Right lung (tissue), 10 donors: ENCODE measurements at places on chromosomes 5 and 9.

GRCh38 chr5:66538531-66538930 is 57.7 kb upstream of the MAST4 start:
- DNase-seq = no peak

DNA sequence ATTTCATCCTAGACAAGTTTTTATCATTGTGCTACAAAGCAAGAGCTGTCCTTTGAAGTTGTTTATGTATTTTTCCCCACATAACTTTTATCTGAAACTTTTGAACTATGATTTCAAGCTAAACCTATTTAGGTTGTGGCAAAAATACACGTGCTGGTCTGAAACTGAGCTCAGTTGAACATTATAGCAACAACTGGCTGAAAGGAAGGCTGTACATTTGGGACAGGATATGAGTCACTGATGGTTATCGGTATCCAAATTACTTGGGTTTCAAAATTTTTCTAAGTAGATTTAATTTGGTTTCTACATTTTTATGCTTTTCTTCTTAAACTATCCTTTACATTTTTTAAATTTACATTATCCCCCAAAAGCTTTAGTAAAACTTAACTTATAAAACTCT is 627.3 kb upstream of the NUDT12 start:
- no peak for DNase-seq

DNA sequence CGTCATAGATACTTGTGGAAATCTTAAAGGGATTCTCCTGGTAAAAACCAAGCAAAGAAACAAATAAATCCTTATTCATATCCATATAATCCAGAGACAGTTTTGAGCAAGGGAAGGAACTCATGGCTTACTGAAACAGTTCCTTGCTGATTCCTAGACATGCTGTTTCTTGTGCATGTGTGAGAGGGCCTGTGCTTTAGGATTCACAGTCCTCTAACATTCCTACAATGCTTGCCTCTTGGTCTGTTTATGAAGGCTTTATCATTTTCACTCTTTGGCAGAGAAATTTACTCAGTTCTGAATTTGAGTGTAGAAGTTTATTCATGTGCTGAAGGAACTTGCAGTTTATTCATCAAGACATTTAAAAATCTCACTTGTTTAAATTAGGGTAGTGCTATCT is 123.4 kb downstream of the RPS23 start:
- DNase-seq = no peak

DNA sequence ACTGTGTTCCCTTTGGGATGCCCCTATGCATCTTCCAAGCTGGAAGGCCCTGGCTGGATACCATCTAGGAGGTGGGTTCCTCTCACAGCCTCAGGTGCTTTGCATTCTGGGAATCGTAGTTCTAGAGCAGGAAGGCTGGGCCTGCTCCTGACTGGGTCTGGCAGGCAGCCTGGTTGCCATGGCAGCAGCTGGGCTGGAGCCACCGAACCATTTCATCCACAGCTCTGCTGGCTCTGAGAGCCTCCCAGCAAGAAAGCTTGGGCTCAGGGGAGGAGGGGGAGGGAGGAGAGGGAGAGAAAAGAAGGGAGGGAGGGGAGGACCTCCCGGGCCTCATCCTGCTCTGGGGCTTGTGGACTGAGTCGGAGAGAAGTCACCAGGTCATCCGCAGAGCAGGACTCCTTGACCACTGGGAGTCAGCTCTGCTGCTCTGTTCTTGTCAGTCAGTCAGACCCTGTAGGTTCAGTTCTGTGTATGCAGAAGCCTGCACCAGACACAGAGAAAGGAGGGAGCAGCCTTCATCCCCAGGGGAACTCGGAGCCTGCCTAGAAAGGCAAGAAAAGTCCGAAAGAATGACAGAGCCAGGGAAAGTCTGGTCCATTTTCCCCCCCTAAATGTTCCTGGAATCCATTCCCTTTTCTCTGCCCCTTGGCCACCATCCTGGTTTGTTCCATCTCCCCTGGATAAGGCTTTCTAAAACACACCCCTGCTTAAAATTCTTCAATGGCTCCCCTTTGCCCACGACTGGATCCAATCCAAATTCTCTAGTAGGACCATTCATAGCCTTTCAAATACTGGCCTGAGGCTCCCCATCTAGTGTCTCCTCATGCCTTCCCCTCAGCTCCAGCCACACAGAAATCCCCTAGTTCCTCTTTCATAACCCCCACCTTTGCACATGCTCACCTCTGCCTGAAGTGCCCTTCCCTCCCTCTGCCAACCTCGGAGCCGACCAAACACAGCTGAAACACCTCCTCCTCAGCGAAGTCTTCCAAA is 65.4 kb upstream of the ARAP3 start:
- DNase-seq = peak; percentile 67

GRCh38 chr5:74007193-74007592 is 381.2 kb downstream of the ARHGEF28 start:
- no peak for DNase-seq

DNA sequence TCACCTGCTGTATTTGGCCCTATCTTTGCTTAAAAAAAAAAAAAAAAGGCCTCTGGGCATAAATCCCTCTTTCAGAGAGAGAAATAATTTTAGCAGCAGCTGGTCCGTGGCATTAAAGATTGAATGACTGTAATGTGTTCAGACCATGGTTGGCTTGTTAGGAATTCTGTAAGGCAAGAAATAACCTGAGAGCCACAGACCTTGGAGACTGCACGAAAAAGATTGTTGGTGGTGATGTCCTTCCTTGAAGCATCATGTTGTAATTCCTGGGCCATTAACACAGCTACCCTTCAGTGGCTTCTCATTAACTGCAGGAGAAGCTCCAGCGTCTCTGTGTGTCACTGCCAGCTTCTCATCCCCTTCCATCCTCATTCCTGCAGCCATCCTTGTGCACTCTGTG is 79.0 kb downstream of the SGCD start:
- DNase-seq = no peak

GRCh38 chr9:113139225-113139829 is 11.5 kb upstream of the SLC31A2 start:
- no peak for DNase-seq

GRCh38 chr5:17163221-17163620 is 54.2 kb upstream of the BASP1 start:
- DNase-seq = no peak

- no peak for DNase-seq
These were observed 20.8 kb downstream of the FXN start for GRCh38 chr9:69056191-69056815.

DNA sequence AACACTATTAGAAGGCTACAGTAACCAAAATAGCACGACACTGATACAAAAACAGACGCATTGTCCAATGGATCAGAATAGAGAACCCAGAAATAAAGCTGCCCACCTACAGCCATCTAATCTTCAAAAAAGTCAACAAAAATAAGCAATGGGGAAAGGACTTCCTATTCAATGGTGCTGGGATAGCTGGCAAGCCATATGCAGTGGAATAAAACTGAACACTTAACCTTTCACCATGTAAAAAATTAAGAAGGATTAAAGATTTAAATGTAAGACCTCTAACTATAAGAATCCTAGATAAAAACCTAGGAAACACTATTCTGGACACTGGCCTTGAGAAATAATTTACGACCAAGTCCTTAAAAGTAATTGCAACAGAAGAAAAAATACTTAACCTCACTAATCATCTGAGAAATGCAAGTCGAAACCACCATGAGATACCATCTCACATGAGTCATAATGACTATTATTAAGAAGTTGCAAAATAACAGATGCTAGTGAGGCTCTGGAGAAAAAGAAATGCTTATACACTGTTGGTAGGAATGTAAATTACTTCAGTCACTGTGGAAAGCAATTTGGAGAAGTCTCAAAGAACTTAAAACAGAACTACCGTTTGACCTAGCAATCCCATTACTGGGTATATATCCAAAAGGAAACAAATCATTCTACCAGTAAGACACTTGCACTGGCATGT is 203.3 kb upstream of the CDH9 start:
- no peak for DNase-seq

GRCh38 chr9:107647141-107647540 is 157.6 kb upstream of the KLF4 start:
- no peak for DNase-seq

- peak; percentile 14 for DNase-seq
These were observed 408.2 kb upstream of the PRR16 start for GRCh38 chr5:120055858-120056257.

DNA sequence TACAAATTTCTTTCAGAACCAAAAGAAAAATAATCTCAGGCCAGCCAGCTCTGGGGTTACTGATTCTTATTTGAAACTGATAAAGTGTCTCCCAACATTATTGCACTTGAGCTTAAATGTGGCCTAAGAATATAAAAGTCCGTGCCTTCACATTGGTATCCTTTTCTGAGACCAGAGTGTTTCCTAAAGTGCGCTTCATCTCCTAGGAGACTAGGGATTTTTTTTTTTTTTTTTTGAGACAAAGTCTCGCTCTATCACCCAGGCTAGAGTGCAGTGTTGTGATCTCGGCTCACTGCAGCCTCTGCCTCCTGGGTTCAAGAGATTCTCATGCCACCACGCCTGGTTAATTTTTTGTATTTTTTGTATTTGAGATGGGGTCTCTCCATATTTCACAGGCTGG is 23.6 kb upstream of the KCNIP1 start:
- DNase-seq = no peak

DNA sequence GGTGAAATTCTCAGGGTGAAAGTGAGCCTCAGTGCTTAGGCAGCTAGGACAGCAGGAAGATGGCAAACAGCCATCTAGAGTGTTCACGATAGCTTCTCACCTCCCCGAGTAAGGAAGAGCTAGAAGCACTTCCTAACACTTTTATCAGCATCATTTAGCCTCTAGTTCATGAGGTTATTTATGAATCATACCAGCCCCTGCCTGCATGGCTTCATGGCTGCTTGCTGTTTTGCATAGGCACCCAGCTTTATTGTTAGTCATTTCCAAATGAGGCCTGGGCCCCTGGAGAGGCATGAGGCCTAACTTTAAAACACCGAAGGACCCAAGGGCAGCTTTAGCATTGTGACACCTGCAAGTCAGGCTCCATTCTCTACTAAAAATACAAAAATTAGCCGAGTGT is 134.9 kb upstream of the PANK3 start:
- DNase-seq = no peak

DNA sequence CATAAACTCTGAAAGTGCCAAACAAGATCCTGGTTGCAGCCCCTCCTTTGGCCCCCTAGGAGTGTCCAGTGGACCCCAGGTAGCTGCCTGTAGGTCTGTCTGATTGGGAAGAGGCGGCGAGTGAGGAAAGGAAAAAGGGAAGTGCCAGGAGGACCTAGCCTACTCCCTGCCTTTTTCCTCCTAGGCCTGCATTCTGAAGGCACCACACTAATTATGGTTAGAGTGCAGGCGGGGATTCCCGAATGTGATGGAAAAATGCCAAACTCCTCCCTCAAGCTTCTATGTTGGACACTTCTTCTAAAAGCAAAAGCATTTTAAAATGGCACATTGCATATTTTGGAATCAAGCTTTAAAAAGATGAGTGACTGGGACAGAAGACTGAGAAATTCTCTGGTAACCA is 83.2 kb upstream of the SMIM15 start:
- DNase-seq = no peak

GRCh38 chr5:108386345-108387061 is 4.6 kb upstream of the FBXL17 start:
- DNase-seq = no peak

GRCh38 chr9:33924978-33925797 is 108.2 kb downstream of the UBE2R2 start:
- DNase-seq = no peak

DNA sequence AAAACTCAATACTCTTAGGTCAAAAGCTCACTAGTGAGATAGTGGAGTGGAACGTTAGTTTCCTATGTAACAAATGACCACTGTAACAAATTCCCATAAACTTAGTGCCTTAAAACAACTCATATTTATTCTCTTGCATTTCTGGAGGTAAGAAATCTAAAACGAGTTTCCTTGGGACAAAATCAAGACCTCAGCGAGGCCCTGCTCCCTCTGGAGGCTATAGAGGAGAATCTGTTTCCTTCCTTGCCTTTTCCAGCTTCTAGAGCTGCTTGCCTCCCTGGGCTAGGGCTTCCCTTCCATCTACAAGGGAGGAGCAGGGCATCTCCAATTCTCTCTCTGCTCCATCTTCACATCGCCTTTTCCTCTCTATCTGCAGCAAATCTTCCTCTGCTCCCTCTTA is 32.0 kb downstream of the SEMA5A start:
- DNase-seq = no peak
